ENCODE measurements at places on chromosomes 6 and 20.

DNA sequence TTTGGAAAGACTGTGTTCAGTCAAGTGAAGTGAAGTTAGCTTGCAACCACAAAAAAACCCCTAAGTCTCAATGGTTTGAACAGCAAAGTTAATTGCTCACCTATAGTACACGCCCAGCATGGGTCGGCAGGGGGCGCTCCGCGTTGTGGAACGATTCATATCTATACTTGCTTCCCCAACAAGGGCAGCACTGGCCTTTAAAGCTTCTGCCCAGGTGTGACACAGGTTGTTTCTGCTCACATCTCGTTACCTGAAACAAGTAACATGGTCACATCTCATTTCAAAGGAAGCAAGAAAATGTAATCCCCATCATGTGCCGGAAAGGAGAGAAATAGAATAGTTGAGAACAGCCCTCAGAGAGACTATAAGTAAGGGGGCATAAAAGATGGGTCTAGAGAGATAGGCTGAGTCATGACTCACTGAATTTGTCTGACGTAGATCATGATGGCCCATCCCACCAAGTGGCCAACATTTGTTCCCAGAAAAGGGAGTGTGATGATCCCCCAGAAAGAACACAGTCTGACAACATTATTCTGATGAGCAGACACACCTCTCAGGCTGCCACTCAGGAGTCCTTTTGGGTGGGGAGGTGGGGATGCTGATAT is 29.0 kb downstream of the HNF4A start:
- DNase-seq: peak; percentile 93

DNA sequence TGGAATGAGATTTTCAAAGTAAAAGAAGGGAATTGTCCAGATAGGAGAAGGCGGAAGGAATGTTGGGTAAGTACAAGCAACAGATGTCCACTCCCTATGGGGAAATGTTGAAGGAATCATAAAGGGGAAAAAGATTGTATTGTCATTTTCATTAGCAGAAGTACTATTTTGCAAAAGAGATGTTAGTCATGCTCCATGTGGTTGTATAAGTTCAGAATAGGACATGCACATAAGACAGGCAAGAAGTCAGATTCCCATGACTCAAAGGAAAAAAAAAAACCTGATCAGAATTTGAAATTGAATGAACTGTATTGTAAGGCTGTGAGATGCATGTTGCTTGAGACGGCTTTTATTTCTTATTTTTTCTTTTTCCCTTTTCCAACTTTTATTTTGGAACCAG is 36.8 kb downstream of the GRM1 start:
- no peak for DNase-seq

- DNase-seq: no peak
These were observed 14.9 kb downstream of the PHACTR2 start for GRCh38 chr6:143692696-143693095.

DNA sequence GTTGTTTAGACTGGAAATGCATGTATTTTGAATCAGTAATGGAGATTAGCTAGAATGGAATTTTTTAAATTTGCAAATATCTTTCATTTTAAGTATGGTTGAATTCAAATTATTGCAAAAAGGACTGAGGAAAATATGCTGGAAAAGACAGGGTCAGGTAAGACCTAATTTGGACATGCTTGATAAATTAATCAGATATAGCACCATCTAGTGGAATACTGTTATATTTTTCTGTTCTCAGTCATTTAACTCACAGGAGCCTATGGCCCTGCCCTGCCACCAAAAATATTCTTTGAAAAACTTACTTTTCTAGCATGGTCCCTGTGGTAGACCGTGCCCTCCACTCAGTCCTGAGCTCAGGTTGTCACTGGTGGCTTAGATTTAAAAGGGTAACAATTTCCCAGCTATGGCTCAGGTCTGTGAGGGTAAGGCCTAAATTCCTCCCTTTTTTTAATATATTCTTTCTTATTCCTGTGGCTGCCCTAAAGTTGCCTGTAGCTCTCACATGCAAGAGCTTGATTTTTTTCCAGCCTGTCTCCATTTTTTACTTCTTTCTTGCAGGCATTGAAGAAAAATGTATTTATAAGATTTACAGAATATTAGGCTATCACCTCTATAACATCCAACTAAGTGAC is 25.3 kb upstream of the KIAA1586 start:
- DNase-seq: peak; percentile 8

GRCh38 chr20:58652606-58653294 is 1.7 kb downstream of the STX16 start:
- no peak for DNase-seq

GRCh38 chr6:17086469-17086868 is 15.4 kb upstream of the STMND1 start:
- peak; percentile 46 for DNase-seq

DNA sequence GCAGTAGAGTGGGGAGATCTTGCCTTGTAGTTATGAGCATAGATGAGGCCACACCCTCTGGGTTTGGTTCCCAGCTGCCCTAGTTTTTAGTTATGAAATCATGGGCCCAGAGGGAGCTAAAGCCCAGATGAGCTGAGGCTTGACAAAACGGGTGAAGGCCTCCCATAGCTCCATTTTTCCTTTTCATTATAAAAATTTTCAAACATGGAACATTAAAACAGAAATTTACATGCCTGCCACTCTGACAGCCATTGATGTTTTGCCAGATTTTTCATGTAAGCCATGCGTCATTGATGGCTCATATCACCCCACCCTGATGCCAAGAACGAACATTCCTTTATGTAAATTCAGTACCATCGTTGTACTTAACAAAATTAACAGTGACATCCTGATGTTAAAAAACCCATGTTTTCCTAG is 67.9 kb downstream of the IGF2R start:
- DNase-seq: no peak

- no peak for DNase-seq
These were observed 295.0 kb downstream of the PKHD1 start for GRCh38 chr6:51792273-51793030.

GRCh38 chr20:4413314-4414049 is 308.2 kb upstream of the PRND start:
- no peak for DNase-seq

- DNase-seq: no peak
These were observed 541.7 kb upstream of the FLRT3 start for GRCh38 chr20:14879020-14879697.

- DNase-seq: peak; percentile 46
These were observed at the start of gene ADA for GRCh38 chr20:44651684-44652423. ADA (minus strand) TSS chr20:44651699; CDS start chr20:44651607, 92 bp downstream.

DNA sequence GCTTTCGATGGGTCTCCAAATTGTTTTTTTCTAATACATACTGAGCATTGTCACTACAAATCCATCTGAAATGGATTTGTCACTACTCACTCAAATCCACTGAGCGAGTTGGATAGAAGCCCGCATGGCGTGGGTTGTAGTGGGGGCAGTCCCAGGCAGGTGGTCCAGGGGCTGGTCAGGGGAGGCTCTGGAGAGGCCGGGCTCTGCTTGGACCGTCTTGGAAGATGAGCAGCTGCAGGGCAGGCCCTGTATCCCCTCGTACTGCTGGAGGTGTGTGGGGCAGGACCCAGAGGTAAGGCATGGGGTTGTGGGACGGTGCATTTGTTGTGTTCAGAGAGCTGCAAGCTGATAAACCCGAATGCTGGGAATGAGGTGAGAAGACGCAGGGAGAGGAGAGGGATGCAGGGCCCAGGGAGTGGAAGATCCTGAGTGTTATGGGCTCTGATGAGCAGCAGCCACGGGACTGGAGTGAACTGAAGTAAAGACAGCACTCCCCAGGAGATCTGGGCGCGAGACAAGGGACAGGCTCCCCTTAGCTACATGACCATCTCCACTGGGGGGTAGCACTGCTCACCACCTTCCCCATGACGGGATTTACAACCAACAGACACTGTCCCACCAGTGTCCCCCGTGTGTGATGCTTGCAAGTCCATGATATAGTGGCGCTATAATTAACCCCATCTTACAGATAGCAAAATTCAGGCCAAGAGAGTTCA is 45.9 kb downstream of the PSMG4 start:
- DNase-seq: no peak

- DNase-seq: peak; percentile 82
These were observed 140.8 kb upstream of the CARMIL1 start for GRCh38 chr6:25138233-25138933.

Measured in activated naive CD4-positive, alpha-beta T cell treated with anti-CD3 and anti-CD28 coated beads for 36 hours (primary cell).